ENCODE measurements at places on chromosomes 16 and 17.
A peak's percentile ranks its signal among the peaks of the same experiment; 100 is the strongest.

- H3K4me1 ChIP-seq = no peaks in the 10 kb centered on the region
- DNase-seq = no peak
- H3K27ac ChIP-seq = no peak overlapping the region
- no peaks in the 10 kb centered on the region for H3K36me3 ChIP-seq
- H3K27me3 ChIP-seq = no peaks in the 10 kb centered on the region
Measured at GRCh38 chr17:50261051-50261915, 13.0 kb upstream of the TMEM92 start.

- H3K36me3 ChIP-seq = no peaks in the 10 kb centered on the region
- H3K4me3 ChIP-seq = no peak within 1 kb of the TSS
- H3K4me1 ChIP-seq = no peaks in the 10 kb centered on the region
- H3K27me3 ChIP-seq = no peaks in the 10 kb centered on the region
- DNase-seq = no peak
Measured at GRCh38 chr17:36063786-36064541, at the start of gene CCL18. TSS of gene CCL18 (plus strand) at chr17:36064272. CDS start at chr17:36064343, 71 bp downstream.

GRCh38 chr16:87608400-87608985 lies 6.2 kb downstream of the JPH3 start:
- H3K36me3 ChIP-seq = no peaks in the 10 kb centered on the region
- H3K4me1 ChIP-seq = peaks cover under 1% of the 10 kb centered on the region
- H3K27ac ChIP-seq = no peak overlapping the region
- H3K27me3 ChIP-seq = no peaks in the 10 kb centered on the region
- H3K4me3 ChIP-seq = no peak overlapping the region

GRCh38 chr16:54977211-54977610 lies 46.5 kb downstream of the IRX5 start:
- DNase-seq = no peak
- H3K4me1 ChIP-seq = no peaks in the 10 kb centered on the region
- H3K27me3 ChIP-seq = no peaks in the 10 kb centered on the region
- no peaks in the 10 kb centered on the region for H3K36me3 ChIP-seq
- H3K27ac ChIP-seq = no peak overlapping the region
- no peak overlapping the region for H3K4me3 ChIP-seq

GRCh38 chr17:79942591-79943346 lies 92.9 kb downstream of the TBC1D16 start:
- peak overlapping the region; percentile 68 for H3K27ac ChIP-seq
- H3K36me3 ChIP-seq = no peaks in the 10 kb centered on the region
- peaks cover 53% of the 10 kb centered on the region for H3K4me1 ChIP-seq
- DNase-seq = peak; percentile 77
- no peaks in the 10 kb centered on the region for H3K27me3 ChIP-seq

- no peak overlapping the region for H3K27ac ChIP-seq
- H3K4me3 ChIP-seq = no peak overlapping the region
- H3K4me1 ChIP-seq = no peaks in the 10 kb centered on the region
- DNase-seq = no peak
Measured at GRCh38 chr16:86229866-86230656, 280.3 kb upstream of the FOXF1 start.

GRCh38 chr17:61701334-61701733 lies 110.3 kb upstream of the NACA2 start:
- H3K4me3 ChIP-seq = no peak overlapping the region
- no peak overlapping the region for H3K27ac ChIP-seq
- no peaks in the 10 kb centered on the region for H3K36me3 ChIP-seq
- no peak for DNase-seq

DNA sequence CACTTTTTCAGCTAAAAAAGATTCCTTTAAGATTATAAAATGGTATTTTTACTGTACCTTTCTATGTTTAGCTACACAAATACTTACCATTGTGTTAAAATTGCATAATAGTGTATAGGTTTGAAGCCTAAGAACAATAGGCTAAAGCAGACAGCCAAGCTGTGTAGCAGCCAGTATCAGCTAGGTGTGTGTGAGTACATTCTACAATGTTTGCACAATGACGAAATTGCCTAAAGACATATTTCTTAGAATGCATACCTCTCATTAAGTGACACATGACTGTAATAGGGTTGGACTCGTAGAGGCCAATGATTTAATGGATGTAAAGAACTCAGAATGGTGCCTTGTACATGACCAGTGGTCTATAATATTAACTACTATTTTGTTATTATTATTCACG lies 1.9 kb upstream of the MT1B start:
- no peak for DNase-seq
- H3K27ac ChIP-seq = no peak overlapping the region
- no peaks in the 10 kb centered on the region for H3K27me3 ChIP-seq
- H3K4me3 ChIP-seq = no peak overlapping the region
- H3K4me1 ChIP-seq = peaks cover 4% of the 10 kb centered on the region

- H3K36me3 ChIP-seq = peaks cover 4% of the 10 kb centered on the region
- no peak overlapping the region for H3K4me3 ChIP-seq
- no peaks in the 10 kb centered on the region for H3K4me1 ChIP-seq
- H3K27me3 ChIP-seq = no peaks in the 10 kb centered on the region
- H3K27ac ChIP-seq = no peak overlapping the region
Measured at GRCh38 chr17:15972497-15972951, 27.0 kb downstream of the ZSWIM7 start.

GRCh38 chr16:63365649-63366304 lies 1329.5 kb upstream of the CDH8 start:
- no peak for DNase-seq
- H3K4me3 ChIP-seq = no peak overlapping the region
- no peaks in the 10 kb centered on the region for H3K36me3 ChIP-seq

DNA sequence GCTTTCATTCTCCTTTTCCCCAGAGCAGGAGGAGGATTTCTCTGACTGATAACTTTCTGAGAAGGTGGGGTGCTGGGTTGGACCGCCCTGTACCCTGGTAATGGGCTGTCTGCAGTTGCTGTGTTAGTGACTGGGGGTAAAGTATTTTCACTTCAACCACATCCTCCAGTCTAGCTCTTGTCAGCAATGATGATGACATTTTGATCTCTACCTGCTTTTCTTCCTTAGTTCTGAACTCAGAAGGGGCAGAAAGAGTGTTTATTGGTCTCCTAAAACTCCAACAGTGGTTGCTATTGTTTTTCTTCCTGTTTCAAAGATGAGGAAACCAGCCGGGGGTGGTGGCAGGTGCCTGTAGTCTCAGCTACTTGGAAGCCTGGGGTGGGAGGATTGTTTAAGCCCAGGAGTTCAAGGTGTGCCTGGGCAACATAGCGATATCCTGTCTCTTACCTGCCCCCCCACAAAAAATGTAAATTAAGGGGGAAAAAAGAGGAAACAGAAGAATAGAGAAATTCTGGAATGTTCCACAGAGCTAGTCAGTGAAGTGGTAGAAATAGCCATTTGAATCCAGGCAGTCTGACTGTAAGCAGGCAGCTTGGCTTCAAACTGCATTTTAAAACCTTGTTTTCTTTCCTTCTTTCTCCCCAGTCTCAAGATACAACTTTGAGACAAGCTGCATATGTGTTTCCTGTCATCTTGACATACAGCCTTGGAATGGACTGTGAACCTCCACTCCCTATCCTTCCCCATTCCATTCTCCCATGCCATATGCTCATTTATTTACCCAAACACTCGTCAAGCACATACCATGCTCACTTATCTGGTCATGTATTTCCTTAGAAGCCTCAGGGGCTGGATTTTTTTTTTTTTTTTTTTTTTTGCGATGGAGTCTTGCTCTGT lies 3.3 kb upstream of the N4BP1 start:
- H3K4me1 ChIP-seq = peaks cover 43% of the 10 kb centered on the region
- no peaks in the 10 kb centered on the region for H3K36me3 ChIP-seq
- H3K27me3 ChIP-seq = no peaks in the 10 kb centered on the region
- peak overlapping the region; percentile 83 for H3K27ac ChIP-seq
- DNase-seq = peak; percentile 22
- H3K4me3 ChIP-seq = no peak overlapping the region

DNA sequence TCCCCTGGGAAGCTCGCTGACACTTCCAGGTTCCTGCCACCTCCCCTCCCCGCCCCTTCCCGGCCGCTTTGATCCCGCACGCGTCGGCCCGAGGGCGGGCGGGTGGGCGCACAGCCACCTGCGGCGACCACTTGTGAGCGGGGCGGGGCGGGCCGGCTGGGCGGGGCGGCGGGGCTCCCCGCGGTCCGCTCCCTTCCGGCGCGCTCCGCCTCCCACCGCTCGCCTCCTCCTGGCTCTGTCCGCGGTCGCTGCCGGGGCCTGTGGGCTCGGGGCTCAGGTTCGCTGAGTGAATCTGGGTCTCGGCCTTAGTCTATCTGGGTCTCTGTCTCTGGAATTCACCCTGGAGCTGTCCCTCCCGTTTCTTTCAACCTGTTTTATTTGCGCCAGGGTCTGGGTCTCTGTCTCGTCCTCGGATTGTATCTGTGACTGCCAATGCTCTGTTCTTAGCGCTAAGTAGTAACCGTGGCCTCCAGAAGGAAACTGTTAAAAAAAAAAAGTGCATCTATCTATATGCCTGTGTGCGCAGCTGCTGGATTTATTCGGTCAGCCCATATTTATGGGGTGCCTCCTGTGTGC lies 2.7 kb upstream of the HES7 start:
- H3K4me3 ChIP-seq = peak overlapping the region; percentile 70
- peaks cover 33% of the 10 kb centered on the region for H3K27me3 ChIP-seq
- peaks cover 54% of the 10 kb centered on the region for H3K4me1 ChIP-seq

DNA sequence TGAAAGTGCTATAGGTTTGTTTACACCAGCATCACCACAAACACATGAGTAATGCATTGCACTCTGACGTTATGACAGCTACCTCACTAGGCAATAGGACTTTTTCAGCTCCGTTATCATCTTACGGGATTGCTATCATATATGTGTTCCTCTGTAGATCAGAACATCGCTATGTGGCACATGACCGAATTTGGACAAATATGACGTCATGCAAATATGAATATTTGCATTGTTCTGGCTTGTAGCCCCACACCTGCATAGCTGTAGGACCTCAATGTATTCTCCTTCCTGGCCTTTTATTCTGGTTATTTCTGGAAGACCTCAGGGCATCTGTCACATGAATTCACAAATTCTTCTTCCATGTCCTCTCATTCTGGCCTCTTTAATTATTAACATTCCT lies 393.2 kb downstream of the CDH13 start:
- no peaks in the 10 kb centered on the region for H3K36me3 ChIP-seq
- no peak overlapping the region for H3K4me3 ChIP-seq
- DNase-seq = no peak
- no peaks in the 10 kb centered on the region for H3K27me3 ChIP-seq
- H3K4me1 ChIP-seq = no peaks in the 10 kb centered on the region
- H3K27ac ChIP-seq = no peak overlapping the region

DNA sequence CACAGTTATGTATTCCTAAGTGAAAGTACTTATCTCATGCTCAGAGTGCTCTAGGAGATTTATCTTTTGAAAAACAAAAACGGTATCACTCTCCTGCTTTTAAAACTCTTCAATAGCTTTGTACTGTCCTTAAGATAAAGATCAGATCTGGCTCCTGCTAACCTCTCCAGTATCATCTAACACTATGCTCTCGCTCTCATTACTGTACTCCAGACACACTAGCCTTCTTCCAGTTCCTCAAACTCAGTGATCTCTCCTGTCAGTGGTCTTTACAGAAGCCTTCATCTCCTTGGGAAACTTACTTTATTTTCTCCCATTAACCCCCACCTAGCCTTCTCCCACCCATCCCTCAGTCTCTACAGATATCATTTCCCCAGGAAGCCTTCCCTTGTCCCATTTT lies 10.1 kb downstream of the ULK2 start:
- no peaks in the 10 kb centered on the region for H3K36me3 ChIP-seq
- no peak overlapping the region for H3K4me3 ChIP-seq
- H3K27ac ChIP-seq = no peak overlapping the region
- H3K27me3 ChIP-seq = no peaks in the 10 kb centered on the region

DNA sequence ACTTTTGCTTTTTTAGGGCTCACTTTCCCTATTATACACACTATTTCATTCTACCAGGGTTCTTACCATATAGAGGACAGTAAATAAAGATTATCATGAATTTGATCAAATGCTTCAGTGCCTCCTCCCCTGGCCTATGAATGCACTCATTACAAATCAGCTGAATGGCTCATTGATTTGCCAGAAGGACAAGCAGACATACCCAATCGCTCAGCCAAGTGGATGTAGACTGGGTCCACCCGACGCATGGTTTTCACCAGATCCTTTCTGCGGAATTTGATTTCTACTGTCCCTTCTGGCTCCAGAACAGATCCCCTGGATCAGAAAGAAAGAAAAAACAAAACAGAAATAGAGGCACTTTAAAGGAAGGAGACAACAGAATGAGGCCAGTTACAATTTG lies 162.6 kb downstream of the AATF start:
- no peak overlapping the region for H3K4me3 ChIP-seq
- no peak for DNase-seq
- no peak overlapping the region for H3K27ac ChIP-seq
- H3K4me1 ChIP-seq = no peaks in the 10 kb centered on the region
- peaks cover 2% of the 10 kb centered on the region for H3K36me3 ChIP-seq

- no peaks in the 10 kb centered on the region for H3K27me3 ChIP-seq
- H3K36me3 ChIP-seq = no peaks in the 10 kb centered on the region
- no peak overlapping the region for H3K4me3 ChIP-seq
- peaks cover 10% of the 10 kb centered on the region for H3K4me1 ChIP-seq
- DNase-seq = no peak
Measured at GRCh38 chr17:1039123-1039507, 42.2 kb downstream of the TIMM22 start.

- H3K4me3 ChIP-seq = no peak overlapping the region
- H3K4me1 ChIP-seq = peaks cover 3% of the 10 kb centered on the region
- no peaks in the 10 kb centered on the region for H3K27me3 ChIP-seq
Measured at GRCh38 chr17:8922928-8923327, 42.6 kb downstream of the PIK3R5 start.

DNA sequence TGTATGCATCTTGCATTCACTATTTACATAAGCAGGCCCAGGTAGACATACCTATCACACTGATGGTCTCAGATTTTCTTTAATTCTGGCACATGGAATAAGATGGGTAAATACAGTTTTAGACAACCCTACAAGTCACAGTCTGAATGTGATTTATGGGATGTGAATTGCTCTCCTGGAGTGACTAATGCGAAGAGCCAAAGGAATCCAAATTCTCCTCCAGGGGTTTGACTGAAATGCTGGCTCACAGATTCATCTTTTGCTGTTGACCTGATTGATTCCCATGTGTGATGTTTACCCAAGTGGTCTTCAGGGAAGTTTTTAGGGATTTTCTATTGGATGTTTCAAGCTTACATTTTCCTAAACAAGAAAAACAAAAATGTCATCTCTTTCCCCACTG lies 277.9 kb upstream of the MON1B start:
- DNase-seq = no peak
- no peaks in the 10 kb centered on the region for H3K36me3 ChIP-seq
- no peak overlapping the region for H3K4me3 ChIP-seq
- H3K27me3 ChIP-seq = no peaks in the 10 kb centered on the region
- no peaks in the 10 kb centered on the region for H3K4me1 ChIP-seq

GRCh38 chr17:65104541-65104940 lies 32.6 kb upstream of the RGS9 start:
- DNase-seq = no peak
- H3K27me3 ChIP-seq = no peaks in the 10 kb centered on the region
- H3K27ac ChIP-seq = no peak overlapping the region
- H3K4me1 ChIP-seq = peaks cover 10% of the 10 kb centered on the region
- no peak overlapping the region for H3K4me3 ChIP-seq
- no peaks in the 10 kb centered on the region for H3K36me3 ChIP-seq

- DNase-seq = no peak
- H3K4me1 ChIP-seq = no peaks in the 10 kb centered on the region
- no peaks in the 10 kb centered on the region for H3K27me3 ChIP-seq
- H3K36me3 ChIP-seq = peaks cover 46% of the 10 kb centered on the region
Measured at GRCh38 chr16:69890892-69891282, 60.2 kb upstream of the CLEC18A start.

- H3K4me1 ChIP-seq = peaks cover 1% of the 10 kb centered on the region
- H3K4me3 ChIP-seq = no peak overlapping the region
- no peak overlapping the region for H3K27ac ChIP-seq
- no peaks in the 10 kb centered on the region for H3K27me3 ChIP-seq
- no peaks in the 10 kb centered on the region for H3K36me3 ChIP-seq
Measured at GRCh38 chr16:58494981-58495520, 4.9 kb upstream of the NDRG4 start.
